Activated T-helper 2 cell treated with anti-CD3 and anti-CD28 coated beads, Interferon-gamma antibody, Interleukin-2, Interleukin-4, amounts not matched to agents 10 μg/mL and 5 μg/mL and 100 μg/mL, durations not matched to agents 14 hours and 24 hours and 36 hours (primary cell): ENCODE measurements at places on chromosomes 2 and 18.

DNA sequence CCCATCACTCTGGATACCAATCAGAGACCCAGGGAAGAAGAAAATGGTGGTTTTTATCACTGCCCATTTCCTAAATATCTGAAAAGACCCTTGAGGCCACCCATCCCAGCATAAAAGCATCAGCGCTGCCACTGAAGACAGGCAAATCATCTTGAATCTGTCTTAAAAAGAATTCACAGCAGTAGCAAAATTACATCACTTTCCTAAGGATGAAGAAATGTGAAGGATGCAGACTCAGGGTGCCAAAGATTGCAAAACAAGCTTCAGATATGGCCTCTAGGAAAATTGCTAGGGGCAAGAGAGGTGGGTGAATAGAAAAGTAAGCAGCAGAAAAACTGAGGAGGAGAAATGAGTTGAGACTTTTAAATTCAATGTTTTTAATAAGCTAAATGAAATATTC is 70.0 kb downstream of the SLC25A12 start:
- no peak overlapping the region for H3K27ac ChIP-seq
- H3K27me3 ChIP-seq: no peaks in the 10 kb centered on the region
- DNase-seq: no peak
- H3K4me1 ChIP-seq: no peaks in the 10 kb centered on the region
- peaks cover 38% of the 10 kb centered on the region for H3K36me3 ChIP-seq
- H3K4me3 ChIP-seq: no peak overlapping the region

DNA sequence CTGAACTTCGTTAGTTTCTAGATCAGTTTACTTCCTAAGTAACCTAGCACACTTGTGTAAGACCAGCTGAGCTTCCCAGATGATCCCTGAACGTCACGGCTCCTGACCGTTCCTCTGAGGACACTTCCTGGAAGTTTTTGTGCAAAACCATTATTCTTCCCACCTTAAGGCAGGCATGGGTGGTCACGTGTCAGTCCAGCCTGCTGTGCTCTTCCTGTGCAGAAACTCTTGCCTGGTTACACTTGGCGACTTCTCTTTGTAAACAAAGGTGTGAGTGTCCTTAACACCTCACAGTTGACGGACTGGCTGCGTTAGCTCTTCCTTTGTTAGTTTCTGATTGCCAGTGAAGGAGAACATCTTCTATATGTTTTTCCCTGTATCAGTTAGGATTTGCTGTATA is 118.3 kb downstream of the SH3RF3 start:
- peaks cover 22% of the 10 kb centered on the region for H3K27me3 ChIP-seq
- H3K36me3 ChIP-seq: no peaks in the 10 kb centered on the region
- peaks cover 2% of the 10 kb centered on the region for H3K4me1 ChIP-seq

GRCh38 chr2:225207043-225207442 is 164.8 kb upstream of the DOCK10 start:
- H3K27me3 ChIP-seq: peaks cover 14% of the 10 kb centered on the region
- no peak overlapping the region for H3K27ac ChIP-seq
- no peaks in the 10 kb centered on the region for H3K36me3 ChIP-seq
- no peak overlapping the region for H3K4me3 ChIP-seq

DNA sequence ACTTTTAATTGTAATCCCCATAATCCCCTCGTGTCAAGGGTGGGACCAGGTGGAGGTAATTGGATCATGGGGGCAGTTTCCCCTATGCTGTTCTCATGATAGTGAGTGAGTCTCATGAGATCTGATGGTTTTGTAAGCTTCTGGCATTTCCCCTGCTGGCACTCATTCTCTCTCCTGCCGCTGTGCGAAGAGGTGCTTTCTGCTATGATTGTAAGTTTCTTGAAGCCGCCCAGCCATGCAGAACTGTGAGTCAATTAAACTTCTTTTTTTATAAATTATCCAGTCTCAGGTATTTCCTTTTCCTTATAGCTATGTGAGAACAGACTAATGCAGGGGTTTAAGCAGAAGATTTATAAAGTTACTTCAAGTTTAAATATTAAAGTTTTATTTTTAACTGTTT is 655.2 kb downstream of the EPHA4 start:
- no peak overlapping the region for H3K27ac ChIP-seq
- H3K4me3 ChIP-seq: no peak overlapping the region
- no peaks in the 10 kb centered on the region for H3K4me1 ChIP-seq
- H3K36me3 ChIP-seq: no peaks in the 10 kb centered on the region

- no peaks in the 10 kb centered on the region for H3K36me3 ChIP-seq
- H3K4me3 ChIP-seq: no peak overlapping the region
- H3K27me3 ChIP-seq: no peaks in the 10 kb centered on the region
- no peaks in the 10 kb centered on the region for H3K4me1 ChIP-seq
- no peak for DNase-seq
Measured at GRCh38 chr2:4265936-4266335, 562.6 kb downstream of the DCDC2C start.

GRCh38 chr2:204790076-204790475 is 244.8 kb downstream of the PARD3B start:
- H3K4me1 ChIP-seq: peaks cover 2% of the 10 kb centered on the region
- no peak for DNase-seq

GRCh38 chr2:191686729-191687128 is 8.8 kb downstream of the NABP1 start:
- H3K27me3 ChIP-seq: no peaks in the 10 kb centered on the region
- no peak overlapping the region for H3K27ac ChIP-seq
- peaks cover 69% of the 10 kb centered on the region for H3K36me3 ChIP-seq
- DNase-seq: no peak
- H3K4me1 ChIP-seq: peaks cover 60% of the 10 kb centered on the region

- H3K27ac ChIP-seq: peak overlapping the region; percentile 100
- H3K4me3 ChIP-seq: peak overlapping the region; percentile 100
- no peak for DNase-seq
- peaks cover 41% of the 10 kb centered on the region for H3K4me1 ChIP-seq
- H3K27me3 ChIP-seq: peaks cover 5% of the 10 kb centered on the region
- peaks cover 33% of the 10 kb centered on the region for H3K36me3 ChIP-seq
Measured at GRCh38 chr2:64525317-64525613, 1.1 kb downstream of the AFTPH start.

DNA sequence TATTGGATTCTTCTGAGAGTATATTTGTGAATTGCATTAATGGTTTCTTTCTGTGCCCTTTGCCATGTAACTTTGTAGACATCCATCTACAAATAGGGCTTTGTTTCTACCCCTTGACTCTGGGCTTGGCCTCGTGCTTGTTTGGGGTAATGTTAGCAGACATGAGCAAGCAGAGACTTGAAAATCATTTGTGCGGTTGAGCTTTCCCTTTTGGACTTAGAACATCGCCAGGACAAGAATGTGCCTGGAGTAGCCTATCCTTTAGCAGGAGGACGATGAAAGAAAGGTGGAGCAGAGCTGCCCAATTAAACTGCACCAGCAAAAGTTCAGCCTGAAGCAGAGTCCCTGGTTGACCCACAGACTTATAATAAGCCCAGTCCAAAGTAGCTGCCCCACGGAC is 785.9 kb downstream of the EPHA4 start:
- no peaks in the 10 kb centered on the region for H3K27me3 ChIP-seq
- no peak for DNase-seq
- no peaks in the 10 kb centered on the region for H3K36me3 ChIP-seq
- H3K4me3 ChIP-seq: no peak overlapping the region
- no peaks in the 10 kb centered on the region for H3K4me1 ChIP-seq
- no peak overlapping the region for H3K27ac ChIP-seq

- H3K27ac ChIP-seq: no peak overlapping the region
- H3K4me3 ChIP-seq: no peak overlapping the region
- H3K4me1 ChIP-seq: no peaks in the 10 kb centered on the region
- H3K36me3 ChIP-seq: no peaks in the 10 kb centered on the region
- peaks cover 6% of the 10 kb centered on the region for H3K27me3 ChIP-seq
- no peak for DNase-seq
Measured at GRCh38 chr18:63562284-63562683, 20.1 kb downstream of the SERPINB12 start.
